ENCODE measurements at places on chromosomes 7 and 10.

- DNase-seq, result peak; percentile 48
These were observed 4.9 kb upstream of the SLC29A3 start for GRCh38 chr10:71314028-71314693.

DNA sequence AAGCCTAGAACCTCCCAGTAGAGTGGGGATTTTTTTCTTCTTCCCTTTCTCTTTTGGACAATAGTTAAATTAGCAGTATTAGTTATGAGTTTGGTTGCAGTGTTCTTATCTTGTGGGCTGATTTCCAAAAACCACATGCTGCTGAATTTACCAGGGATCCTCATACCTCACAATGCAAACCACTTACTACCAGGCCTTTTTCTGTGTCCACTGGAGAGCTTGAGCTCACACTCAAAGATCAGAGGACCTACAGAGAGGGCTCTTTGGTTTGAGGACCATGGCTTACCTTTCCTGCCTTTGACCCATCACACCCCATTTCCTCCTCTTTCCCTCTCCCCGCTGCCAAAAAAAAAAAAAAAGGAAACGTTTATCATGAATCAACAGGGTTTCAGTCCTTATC, 5.4 kb downstream of the OPN1SW start:
- DNase-seq, result no peak

DNA sequence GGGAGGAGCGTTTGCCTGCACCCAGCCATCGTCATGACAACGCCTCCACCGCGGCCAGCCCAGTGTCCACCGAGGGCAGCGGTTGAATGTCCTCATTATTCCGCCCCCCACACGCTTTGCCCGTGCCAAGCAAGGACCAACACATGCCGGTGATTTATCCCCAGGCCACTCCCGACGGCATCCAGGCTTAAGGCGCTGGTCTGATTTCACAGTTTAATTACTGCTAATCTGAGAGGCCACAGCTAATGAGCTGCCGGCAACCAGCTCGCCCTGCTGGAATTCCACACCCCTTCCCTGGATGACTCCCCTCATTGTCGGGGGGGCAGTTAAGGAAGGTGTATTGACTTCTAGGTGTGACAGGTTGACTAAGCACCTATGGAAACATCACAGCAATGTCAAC, 432.3 kb downstream of the DNAJB6 start:
- no peak for DNase-seq

GRCh38 chr10:89798092-89798491, 96.7 kb downstream of the KIF20B start:
- no peak for DNase-seq

Measured in stimulated activated naive CD4-positive, alpha-beta T cell treated with Interleukin-2 at 50 U/mL for 16 hours (primary cell).